ENCODE measurements at places on chromosomes 16 and 17.

DNA sequence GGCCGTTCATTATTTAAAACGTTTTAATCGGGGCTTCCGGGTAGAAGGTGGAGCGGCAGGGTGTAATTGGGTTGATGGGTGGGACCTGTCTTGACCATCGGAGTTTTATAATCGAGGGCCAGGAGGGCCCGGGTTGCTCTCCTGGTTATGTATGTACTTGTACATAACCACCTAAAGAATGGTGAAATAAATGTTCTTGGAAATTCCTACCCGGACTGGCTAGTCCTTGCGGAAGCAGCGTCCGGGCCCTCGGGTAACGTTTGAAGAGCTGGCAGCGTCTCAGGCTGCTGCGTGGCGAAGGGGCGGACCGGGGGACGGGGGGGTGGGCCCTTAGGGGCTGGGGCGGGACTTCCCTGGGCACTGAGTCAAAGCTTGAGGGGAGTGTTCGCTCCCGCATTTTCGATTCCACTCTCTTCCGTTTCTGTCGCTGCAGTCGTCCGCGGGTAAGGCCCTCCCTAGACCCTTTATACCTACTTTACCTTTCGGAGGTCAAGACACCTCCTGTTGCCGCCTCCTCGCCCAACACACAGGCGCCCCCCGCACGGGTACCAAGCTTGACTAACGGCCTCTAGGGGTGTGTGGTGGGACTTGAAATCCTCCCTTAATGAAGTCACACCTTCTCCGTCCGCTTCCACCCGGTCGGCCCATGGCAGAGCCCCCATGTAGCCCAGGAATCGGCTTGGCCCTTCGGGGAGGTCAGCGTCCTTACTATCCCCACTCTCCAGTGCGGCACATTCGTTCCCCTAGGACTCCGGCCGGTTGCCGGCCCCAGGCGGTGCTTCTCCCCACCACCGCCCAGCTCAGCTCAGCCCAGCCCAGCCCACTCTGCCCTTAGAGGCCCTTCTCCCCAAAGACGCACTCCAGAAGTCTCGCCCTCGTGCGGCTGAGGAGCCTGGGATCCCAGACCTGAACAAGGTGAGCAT lies at the start of gene TMEM106A:
Gene TMEM106A, plus strand, starts transcription at position 396 of the 923 bp plus-strand sequence. CDS start 1,167 bp downstream, outside the sequence.
- peak; percentile 89 for DNase-seq

DNA sequence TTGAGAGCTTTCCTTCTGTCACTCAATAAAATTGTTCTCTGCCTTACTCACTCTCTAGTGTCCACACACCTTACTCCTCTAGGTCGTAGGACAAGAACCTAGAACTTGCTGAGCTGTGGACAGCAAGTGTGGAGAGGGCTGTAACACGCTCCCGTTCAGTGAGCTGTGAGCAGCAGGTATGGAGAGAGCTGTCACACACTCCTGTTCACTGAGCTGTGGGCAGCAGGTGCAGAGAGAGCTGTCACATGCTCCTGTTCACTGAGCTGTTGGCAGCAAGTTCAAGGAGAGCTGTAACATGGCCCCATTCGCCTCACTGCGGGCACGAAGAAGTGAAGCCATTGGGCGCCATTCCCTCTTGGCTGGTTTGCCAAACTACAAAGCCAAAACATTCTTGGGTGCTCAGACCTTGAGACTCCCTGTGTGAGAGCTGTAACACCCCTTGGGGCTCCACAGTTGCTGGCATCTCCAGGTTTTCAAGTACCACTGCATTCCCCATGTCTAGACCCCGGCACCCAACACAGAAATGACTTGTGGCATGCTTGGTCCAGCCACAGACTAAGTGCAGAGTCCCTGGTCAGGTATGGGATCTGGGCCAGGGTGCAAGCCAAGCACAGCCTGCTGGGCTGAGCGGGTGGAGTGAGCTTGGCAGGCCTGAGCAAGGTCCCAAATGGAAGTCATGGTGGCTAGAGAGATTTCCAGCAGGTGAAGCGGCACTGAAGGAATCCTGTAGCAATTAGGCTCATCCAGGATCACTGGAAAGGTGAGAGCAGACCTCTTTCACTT lies 608.0 kb upstream of the CDH8 start:
- no peak for DNase-seq

DNA sequence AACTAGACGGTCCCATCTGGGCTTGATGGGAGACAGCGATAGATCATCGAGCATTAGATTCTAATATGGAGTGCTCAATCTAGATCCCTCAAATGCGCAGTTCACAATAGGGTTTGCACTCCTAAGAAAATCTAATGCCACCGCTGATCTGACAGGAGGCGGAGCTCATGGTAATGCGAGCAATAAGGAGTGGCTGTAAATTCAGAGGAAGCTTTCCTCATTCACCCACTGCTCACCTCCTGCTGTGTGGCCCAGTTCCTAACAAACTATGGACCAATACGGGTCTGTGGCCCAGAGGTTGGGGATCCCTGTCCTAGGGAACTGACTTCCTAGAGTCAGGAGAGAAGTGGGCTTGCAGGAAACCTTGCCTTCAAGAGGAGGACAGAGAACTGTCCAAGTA lies 25.2 kb upstream of the AMZ2 start:
- no peak for DNase-seq

DNA sequence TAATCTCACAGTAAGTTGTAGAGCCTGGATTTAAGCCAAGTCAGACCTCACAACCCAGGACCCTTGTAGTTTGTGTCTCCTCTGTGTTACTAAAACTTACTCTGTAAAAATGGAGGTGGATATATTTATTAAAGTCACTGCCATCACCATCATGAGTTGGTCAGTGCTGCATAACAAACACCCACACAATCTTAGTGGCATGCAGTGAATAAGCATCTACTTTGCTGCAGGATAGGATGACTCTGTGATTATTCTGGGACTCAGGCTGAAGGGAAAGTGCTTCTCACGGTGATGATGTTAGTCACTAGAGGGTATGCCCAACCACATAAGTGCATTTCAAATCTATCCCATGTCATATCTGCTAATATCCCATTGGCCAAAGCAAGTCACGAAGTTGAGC lies 398.7 kb downstream of the XYLT1 start:
- DNase-seq, result no peak

GRCh38 chr16:26453215-26453614 lies 613.5 kb upstream of the C16orf82 start:
- DNase-seq, result no peak

GRCh38 chr16:88868974-88869672 lies 2.7 kb upstream of the PABPN1L start:
- no peak for DNase-seq

GRCh38 chr16:31869511-31870201 lies 4.0 kb upstream of the ZNF267 start:
- DNase-seq, result peak; percentile 79

- no peak for DNase-seq
Observed at GRCh38 chr16:8863594-8864424, 5.0 kb downstream of the CARHSP1 start.

- DNase-seq, result no peak
Observed at GRCh38 chr16:30665155-30665829, 7.1 kb downstream of the FBRS start.

DNA sequence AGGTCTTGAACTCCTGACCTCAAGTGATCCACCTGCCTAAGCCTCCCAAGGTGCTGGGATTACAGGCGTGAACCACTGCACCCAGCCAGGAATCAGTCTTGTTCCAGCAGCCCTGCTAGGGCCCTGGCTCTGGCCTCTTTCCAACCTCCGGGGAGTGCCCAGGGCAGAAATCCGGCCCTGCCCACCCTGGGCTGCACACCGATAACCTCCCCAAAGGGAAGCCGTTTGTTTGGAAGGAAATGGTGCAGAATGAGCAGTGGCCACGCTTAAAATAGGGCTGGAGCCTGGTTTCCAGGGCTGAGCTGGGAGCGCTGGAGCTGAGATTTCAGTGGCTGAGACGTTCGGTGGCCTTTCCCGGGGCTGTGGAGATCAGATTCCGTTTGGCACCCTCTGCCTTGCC lies 17.8 kb upstream of the EMP2 start:
- no peak for DNase-seq

- no peak for DNase-seq
Observed at GRCh38 chr16:20611350-20611902, 35.3 kb upstream of the ACSM2B start.

GRCh38 chr17:59490216-59490615 lies 75.2 kb upstream of the DHX40 start:
- no peak for DNase-seq

GRCh38 chr17:77186141-77186604 lies 45.4 kb downstream of the SEC14L1 start:
- DNase-seq, result no peak

- DNase-seq, result no peak
Observed at GRCh38 chr16:87790292-87791100, 24.7 kb upstream of the KLHDC4 start.

GRCh38 chr16:560701-561412 lies 663 bp downstream of the PRR35 start:
- no peak for DNase-seq

- DNase-seq, result no peak
Observed at GRCh38 chr16:50334106-50334975, 34.4 kb downstream of the BRD7 start.

DNA sequence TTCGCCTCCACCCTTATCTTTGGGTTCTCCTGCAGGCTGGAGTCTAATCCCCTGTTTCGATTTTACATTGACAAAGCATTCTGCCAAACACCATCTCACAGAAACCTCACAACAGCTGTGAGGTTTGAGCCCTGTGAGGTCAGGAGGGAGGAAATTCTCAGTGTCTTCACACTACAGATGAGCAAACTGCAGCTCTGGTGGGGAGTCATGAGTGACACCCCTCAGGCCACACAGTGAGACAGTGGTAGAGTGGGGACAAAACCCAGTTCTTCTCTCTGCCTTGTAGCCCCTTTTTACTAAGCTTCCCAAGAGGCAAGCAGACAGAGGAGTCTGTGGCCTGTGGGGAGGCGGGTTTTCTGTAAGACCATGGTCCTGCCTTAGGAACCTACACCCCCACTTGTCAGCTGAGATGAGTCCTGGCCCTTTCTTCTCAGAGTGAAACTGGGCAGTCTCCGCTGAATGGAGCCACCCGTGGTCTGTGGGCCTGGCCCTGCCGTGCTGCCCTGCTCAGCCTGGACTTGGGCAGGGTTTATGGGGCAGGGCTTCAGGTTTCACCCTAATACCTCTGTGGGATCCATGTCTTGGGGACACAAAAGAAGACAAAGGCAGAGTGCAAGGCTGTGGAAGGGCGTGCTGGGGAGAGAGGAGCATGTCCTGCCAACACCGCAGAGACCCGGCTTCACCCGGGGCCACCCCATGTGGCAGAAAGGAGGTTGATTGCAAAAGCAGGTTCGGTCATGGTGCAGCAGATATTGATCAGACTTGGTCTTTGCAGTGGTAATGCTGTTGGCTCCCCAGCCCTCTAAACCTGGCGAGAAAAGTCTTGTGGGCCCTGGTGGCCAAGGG lies 59.0 kb downstream of the ABR start:
- no peak for DNase-seq

GRCh38 chr17:33049781-33050414 lies 58.3 kb downstream of the SPACA3 start:
- DNase-seq, result peak; percentile 11

Measured in astrocyte of the spinal cord (primary cell).